ENCODE measurements at places on chromosomes 2 and 18.
A peak's percentile ranks its signal among the peaks of the same experiment; 100 is the strongest.

DNA sequence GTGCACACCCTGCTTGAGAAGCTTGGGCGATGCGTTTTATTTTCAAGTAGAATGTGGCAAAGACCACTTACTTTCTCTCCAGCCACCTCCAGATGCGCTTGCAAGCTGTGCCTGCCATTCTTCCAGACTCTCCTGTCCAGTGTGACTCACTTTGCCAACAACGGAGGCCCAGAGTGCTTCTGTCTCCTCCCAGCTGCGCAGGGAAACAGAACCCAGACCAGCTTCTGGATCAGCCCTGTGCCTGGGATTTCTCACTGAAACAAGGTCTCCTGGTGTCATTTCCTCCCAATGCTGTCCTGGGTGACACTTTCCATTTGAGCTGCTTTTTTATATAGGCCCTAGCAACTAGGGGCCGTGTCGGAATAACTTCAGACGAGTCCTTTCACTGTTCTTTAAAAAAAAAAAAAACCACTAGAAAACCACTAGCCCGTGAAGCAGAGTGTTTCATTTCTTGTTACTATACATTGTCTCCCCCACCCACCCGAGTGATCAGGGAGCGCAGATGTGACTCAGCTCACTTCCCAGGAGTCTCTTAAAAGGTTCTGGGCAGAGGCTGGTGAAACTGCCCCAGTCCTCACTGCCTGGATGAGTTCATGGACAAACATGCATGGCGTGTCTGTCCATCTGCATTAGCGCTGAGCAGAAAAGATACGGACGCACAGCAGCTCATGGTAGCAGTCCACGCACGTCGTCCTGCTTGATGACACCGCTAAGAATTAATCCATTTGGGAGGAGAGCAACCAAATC lies 25.3 kb upstream of the RPL31 start:
- DNase-seq: peak; percentile 36

DNA sequence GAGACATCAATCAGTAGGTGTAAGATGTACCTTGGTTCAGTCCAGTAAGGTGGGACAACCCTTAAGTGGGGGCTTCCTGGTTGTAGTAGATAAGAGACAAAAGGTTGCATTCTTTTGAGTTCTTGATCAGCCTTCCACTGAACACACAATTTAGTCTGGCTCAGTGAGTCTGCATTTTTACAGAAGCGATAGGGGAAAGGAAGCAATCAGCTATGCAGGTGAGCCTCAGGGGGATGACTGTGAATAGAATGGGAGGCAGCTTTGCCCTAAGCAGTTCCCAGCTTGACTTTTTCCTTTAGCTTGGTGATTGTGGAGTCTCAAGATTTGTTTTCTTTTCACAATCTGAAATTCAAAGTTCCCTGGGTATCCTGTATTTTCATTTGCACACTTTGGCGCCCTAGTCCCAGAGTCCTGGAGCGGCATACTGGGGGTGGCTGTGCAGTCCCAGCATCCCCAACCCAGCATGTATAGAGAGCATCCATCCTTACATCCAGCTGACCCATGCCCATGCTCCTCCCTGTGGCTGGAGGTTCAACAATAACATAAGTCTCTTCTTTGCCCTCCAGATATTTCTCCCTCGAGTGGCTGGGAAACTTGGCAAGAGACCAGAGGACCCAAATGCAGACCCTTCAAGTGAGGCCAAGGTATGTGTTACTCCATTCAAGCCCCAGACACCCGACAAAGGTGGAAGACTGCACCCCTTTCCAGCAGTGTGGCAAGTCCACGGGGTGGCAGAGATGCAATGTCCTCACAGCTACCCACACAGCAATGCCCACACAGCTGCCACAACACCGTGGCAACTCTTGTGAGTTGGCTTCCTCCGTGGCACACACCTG lies 20.1 kb upstream of the PRLH start:
- DNase-seq: no peak

GRCh38 chr2:60364491-60364890 lies 189.0 kb downstream of the BCL11A start:
- DNase-seq: no peak

DNA sequence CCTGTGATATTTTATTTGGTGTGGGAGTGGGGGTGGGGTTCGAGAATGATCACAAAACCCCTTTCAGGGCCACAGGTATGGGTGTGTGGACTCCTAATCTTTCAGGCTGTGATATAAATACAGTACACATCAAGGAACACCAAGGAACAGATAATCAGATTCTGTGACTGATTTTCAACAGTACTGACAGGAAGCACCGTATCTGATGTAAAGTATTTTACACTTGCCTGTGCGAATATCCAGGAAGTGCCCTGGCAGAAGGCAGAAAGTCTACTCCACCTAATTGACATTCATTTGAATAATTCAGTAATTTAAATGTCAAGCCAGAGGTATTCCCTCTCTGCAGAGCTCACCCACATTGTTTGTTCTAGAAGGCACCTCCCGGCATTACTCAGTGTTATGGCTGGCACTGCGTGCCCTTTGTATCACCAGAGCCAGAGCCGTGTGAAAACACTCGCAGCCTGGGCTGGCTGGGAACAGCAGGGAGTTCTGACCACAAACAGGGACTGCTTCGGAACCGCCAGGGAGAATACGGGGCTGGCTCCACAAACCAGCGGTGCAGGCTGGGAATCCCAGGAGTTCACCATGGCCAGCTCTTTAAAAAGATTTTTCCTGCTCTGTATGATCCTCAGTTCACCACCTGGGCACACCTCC lies 91.8 kb downstream of the ACVR1 start:
- no peak for DNase-seq

- no peak for DNase-seq
Measured at GRCh38 chr18:75785206-75785605, 357.7 kb upstream of the SMIM21 start.

GRCh38 chr2:223264541-223265193 lies 212.7 kb downstream of the KCNE4 start:
- DNase-seq: no peak

DNA sequence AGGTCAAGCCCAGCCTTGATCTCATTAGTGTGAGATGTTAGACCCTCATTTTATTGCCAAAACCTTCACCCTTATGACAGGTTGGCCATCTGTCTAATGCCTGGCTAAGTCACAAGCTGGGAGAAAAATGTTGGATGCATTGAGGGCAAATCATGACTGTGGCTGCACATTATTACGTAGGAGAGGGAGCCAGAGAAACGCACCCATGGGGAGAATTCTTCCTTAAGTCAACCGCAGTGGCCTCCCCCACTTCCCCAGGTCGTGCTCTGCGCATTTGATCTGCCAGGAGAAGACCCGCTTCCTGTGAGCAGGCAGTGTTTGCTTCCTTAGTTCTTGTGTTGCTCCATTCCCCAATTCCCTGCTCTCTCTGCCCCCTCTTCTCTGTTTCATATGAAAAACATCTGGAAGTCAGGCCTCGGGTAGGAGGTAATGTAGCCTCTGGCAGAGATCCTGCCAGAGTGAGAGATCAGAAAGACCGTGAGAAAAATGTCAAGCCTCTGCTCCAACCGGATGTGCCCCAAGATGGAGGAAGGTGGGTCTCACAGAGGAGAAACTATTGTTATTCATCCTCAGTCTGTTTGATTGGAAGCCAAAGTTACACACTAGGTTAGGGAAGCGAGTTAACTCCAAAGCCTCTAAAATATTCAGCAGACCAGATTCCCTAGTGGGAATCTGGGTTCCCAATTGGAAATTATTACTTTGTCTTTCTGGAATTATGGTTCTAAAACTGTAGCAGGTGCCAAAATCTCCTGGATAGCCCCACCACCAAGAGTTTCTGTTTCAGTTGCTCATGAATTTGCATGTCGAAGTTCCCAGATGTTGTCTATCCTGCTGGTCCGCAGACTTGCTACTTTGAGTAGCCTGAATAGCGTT lies 144.3 kb upstream of the PELI1 start:
- DNase-seq: no peak

- DNase-seq: no peak
Measured at GRCh38 chr2:159133797-159134196, 152.7 kb downstream of the WDSUB1 start.

- no peak for DNase-seq
Measured at GRCh38 chr18:45839414-45840395, 14.2 kb downstream of the SIGLEC15 start.

- no peak for DNase-seq
Measured at GRCh38 chr18:9965711-9966624, 52.2 kb downstream of the VAPA start.

GRCh38 chr2:229930656-229931055 lies 8.4 kb downstream of the FBXO36 start:
- DNase-seq: no peak

- no peak for DNase-seq
Measured at GRCh38 chr18:31149351-31149750, 13.3 kb downstream of the DSC1 start.

- DNase-seq: no peak
Measured at GRCh38 chr2:71892896-71893295, 254.8 kb downstream of the CYP26B1 start.

- no peak for DNase-seq
Measured at GRCh38 chr18:52971097-52971496, 631.1 kb downstream of the DCC start.

- no peak for DNase-seq
Measured at GRCh38 chr2:41963661-41964525, 83.9 kb upstream of the PKDCC start.

- DNase-seq: peak; percentile 14
Measured at GRCh38 chr2:108534584-108535356, 500 bp downstream of the LIMS1 start.

DNA sequence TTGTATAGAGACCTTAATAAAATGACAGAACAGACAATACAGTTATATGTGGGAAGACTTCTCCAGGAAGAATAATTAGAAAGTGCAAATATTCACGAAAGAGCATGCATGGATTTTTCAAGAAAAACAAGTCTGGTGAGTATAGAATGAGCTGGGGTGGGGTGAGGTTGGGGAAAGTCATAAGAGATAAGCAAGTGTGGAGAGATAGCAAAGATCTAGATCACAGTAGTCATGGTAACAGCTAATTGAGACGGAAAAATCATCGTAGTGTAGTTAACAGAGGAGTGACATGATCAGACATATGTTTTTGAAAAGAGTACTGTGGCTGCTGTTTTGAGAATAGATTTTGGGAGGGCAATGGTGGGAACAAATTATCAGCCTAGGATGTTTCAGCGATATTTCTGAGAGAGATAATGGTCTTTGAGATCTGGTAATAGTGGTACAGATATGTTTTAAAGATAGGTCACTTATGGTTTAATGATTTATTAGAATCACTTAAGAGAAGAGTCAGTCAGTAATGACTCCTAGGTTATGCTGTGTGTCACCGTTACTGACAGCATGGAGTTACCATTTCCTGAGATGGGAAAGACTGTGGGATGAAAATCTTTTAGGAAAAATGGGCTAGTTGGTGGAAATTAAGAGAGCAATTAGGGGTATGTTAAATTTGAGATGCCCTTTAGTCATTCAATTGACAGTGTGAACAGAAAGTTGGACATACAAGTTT lies 248.5 kb upstream of the SLC8A1 start:
- no peak for DNase-seq

DNA sequence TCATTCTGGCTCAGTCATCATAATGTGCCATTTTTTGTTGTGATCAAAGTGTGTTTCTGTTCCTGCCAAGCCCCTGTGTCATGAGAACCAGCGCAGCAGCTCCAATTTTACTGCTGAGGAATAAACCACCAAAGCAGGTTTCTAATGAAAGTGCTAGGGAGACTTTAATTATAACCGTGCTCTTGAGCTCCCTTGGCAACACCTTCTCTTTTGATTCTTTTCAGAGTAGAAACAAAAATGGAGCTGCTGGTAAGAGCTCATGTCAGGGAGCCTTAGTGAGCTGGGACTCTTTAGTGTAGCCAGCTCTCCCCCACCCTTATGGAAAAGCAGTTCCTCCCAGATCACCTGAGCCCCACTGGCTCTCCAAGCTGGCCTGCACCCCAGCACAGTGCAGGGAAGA lies 74.3 kb downstream of the LYPD1 start:
- no peak for DNase-seq

DNA sequence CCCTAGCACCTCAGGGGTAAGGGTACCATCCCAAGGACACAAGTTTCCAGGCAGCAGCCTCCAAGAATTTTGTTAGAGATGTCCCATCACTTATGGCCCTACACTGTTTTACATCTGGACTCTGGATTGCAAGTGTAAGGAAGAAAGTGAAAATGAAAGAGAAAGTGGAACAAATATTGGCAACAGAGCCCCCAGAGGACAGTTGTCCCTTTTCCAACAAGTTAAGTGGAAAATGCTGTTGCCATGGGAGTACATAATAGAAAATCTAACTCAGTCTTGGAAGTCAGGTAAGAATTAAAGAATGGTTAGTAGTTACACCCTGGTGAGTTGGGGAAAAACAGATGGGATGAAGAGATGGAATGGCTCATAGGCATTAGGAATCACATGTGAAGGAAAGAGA lies 50.6 kb downstream of the TTC21B start:
- DNase-seq: no peak

DNA sequence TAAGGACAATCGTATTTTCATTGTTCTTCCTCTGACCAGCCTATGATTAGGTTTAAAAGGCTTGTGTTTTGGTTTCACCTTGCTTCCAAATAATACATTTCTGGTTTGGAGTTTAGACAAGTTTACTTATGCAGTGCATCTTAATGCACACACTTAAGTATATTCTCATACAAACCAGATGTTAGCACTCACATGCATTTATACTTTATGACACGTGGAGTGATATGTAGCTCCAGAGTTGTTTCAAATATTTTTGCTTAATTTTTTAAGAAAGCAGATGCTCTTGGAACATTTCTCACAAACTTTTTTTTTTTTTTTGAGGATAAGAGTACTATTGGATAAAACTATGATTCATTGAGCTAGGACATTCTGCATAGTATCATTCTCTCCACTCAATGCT lies 109.9 kb downstream of the PDE1A start:
- no peak for DNase-seq

DNA sequence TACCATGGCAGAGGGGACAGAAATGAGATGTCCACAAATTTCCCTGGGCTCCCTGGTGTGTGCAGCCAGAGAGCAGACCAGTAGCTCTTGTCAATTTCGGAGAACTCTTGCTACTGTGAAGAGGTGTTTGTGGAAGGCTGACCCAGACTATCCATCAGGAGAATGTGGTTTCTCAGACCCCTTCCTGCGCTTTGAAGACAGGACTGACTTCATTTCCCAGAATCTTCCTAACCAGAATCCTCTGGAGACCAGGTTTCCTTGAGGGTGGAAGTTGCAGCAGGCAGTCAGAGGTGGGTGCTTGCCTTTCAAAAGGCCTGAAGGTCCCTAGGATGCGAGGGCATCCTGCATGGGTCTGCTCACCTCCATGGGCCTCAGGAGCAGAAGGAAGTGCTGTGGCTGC lies 121.9 kb downstream of the LAMA3 start:
- DNase-seq: no peak

- DNase-seq: no peak
Measured at GRCh38 chr2:15766911-15767597, 173.3 kb upstream of the MYCN start.

GRCh38 chr2:168751104-168751740 lies 51.2 kb upstream of the NOSTRIN start:
- no peak for DNase-seq

DNA sequence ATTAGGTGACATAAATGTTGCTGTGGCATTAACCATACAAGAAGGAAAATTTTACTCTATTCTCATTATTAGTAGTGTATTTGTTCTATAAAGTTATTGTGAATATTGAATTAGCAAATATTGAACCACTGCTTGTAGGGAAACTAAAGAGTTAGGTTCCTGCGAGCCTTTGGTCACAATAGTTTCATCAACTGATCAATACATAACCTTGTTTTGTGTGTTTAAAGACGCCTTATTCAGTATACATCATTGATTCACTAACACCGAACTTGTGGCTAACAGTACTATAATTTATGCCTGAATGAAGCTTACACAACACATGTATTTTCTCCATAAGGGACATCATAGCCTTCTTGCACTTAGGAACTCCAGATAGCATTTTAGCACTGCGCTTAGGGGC lies 36.9 kb downstream of the VPS54 start:
- no peak for DNase-seq

GRCh38 chr2:130363479-130363878 lies 7.6 kb downstream of the PTPN18 start:
- DNase-seq: no peak

All from GM19239 (cell line).